ENCODE measurements at places on chromosomes 11 and 22. TPM values are rescaled to one million over a fixed set of nuclear protein-coding genes. Genes with fewer than 3 reads are reported as not detected.

Gene OR4C46
- not detected for total RNA-seq

Gene APOL4
- 0.73 TPM for total RNA-seq

Gene LIPT2
- total RNA-seq: 1.4 TPM

Gene OR10S1
- total RNA-seq: not detected

Gene NOX4
- not detected for total RNA-seq

Gene OR8D4
- not detected for total RNA-seq

Gene JAML
- total RNA-seq: 53.1 TPM

Gene DUSP18
- total RNA-seq: 15.7 TPM

Gene OR8G1
- total RNA-seq: not detected
